SK-N-SH (cell line): ENCODE measurements at places on chromosomes 12 and 14. TPM values are rescaled to one million over a fixed set of nuclear protein-coding genes. Genes with fewer than 3 reads are reported as not detected.
A peak's percentile ranks its signal among the peaks of the same experiment; 100 is the strongest.

DNA sequence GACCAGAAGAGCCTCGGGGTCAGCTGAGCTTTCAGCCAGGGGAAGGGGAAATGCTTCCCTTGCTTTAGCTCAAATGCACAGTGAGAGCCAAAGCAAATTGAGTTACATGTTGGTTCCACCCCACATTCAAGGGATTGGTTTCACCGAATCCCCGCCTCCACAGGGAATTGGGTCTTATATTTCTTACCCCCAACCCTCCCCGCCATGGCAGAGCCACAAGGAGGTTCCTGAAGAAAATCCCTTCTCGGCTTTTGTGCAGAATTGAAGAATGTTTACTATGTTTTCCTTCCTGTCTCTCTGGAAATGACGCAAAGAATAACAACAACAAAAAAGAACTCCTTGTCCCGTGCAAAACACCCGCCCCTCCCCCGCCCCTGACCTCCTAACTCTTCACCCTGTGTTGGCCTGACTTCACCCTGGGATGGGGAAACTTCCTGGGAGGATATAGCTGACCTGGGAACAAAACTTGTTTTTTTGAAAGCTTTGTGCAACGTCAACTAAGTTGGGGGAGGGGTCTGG is 21.9 kb upstream of the CIPC start:
- H3K36me3 ChIP-seq: no peaks in the 10 kb centered on the region
- H3K27ac ChIP-seq: no peak overlapping the region
- no peak for DNase-seq
- H3K4me3 ChIP-seq: no peak overlapping the region
- H3K4me1 ChIP-seq: no peaks in the 10 kb centered on the region

GRCh38 chr12:49364989-49365388 is 2.3 kb upstream of the SPATS2 start:
- no peaks in the 10 kb centered on the region for H3K27me3 ChIP-seq
- no peak for DNase-seq
- peaks cover 3% of the 10 kb centered on the region; the same call in 1 of the 2 replicates for H3K4me1 ChIP-seq
- H3K4me3 ChIP-seq: no peak overlapping the region
- H3K36me3 ChIP-seq: no peaks in the 10 kb centered on the region

GRCh38 chr14:101362529-101363260 is 198.6 kb upstream of the DIO3 start:
- H3K36me3 ChIP-seq: no peaks in the 10 kb centered on the region
- H3K27me3 ChIP-seq: no peaks in the 10 kb centered on the region
- no peak overlapping the region for H3K4me3 ChIP-seq
- no peak for DNase-seq

DNA sequence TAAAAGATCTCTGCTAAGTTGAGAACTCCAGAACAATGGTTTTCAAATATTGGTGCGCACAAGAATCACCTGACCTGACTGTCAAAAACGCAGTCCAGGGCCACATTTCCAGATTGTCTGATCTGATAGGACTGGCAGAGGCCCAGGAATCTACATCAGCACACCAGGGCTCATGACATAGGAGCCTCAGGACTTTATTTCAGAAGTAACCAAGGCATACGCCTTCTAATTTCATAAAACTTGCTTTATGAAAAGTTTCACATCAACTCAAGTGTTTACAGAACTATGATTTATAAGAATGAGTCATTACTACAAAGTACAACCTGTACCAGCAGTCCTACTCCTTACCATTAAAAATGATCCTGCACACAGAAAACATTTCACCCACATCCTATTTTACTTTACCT is 47.7 kb upstream of the PTPRO start:
- peaks cover 21% of the 10 kb centered on the region for H3K4me1 ChIP-seq
- H3K36me3 ChIP-seq: no peaks in the 10 kb centered on the region
- H3K27me3 ChIP-seq: no peaks in the 10 kb centered on the region
- H3K27ac ChIP-seq: no peak overlapping the region
- H3K4me3 ChIP-seq: no peak overlapping the region
- peak; percentile 23 for DNase-seq

DNA sequence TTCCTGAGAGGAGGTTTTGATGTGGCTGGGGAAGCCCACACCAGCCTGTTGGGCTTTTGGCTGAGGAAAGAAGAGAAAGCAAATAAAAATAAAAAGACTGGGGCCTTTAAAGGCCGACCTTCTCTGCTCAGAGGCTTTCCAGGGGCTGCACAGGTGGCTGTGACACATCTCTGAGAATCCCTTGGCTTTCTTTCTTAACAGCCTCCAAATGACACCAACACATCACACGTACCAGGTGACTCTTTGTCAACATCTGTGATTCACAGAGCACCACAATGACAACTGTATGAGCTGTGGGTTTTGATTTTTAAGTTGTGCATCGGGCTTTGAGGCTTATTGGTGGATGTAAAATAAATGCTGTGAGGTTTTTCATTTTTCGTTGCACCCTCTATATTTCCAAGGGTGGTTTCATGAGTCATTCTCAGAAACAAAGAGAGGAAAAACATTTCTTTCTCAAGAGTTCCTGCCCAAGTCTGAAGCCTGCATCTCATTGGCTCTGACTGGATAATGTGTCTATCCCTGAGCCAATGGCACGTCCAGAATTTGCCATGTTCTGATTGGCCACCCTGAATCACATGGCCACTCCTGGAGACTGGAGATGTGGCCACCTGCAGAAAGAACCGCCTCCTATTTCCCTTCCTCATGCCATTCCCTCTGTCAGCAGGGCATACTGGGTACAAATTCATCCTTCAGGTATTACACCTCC is 349.0 kb downstream of the GLT1D1 start:
- no peak overlapping the region for H3K27ac ChIP-seq
- no peaks in the 10 kb centered on the region for H3K36me3 ChIP-seq
- no peak for DNase-seq
- no peaks in the 10 kb centered on the region for H3K27me3 ChIP-seq
- H3K4me1 ChIP-seq: no peaks in the 10 kb centered on the region
- H3K4me3 ChIP-seq: no peak overlapping the region

GRCh38 chr12:126163984-126164383 is 1098.7 kb downstream of the AACS start:
- H3K4me1 ChIP-seq: no peaks in the 10 kb centered on the region
- no peaks in the 10 kb centered on the region for H3K27me3 ChIP-seq
- no peak for DNase-seq

- H3K36me3 ChIP-seq: no peaks in the 10 kb centered on the region
- H3K27ac ChIP-seq: no peak overlapping the region
- DNase-seq: no peak
- H3K4me3 ChIP-seq: no peak overlapping the region
- no peaks in the 10 kb centered on the region for H3K4me1 ChIP-seq
- H3K27me3 ChIP-seq: no peaks in the 10 kb centered on the region
These were observed 17.5 kb upstream of the ERGIC2 start for GRCh38 chr12:29398495-29398894.

DNA sequence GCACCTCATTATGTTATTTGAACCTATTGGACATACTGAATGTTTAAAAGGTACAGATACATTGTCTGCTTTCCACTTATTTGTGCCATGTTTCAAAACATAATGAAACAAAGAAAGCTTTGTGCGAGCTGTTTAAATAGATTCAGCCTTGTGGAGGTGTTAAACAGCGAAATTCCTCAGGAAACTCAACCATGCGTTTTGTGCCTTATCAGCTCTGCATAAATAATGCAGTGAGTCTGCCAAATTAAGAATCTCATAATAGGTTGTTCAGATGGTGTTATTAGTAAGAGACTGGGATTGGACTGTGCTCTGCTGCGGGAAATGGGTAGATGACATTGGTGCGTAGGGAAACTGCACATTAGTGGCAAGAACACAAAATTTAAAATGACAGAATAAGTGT is 163.7 kb upstream of the CLEC14A start:
- no peak overlapping the region for H3K4me3 ChIP-seq
- no peaks in the 10 kb centered on the region for H3K4me1 ChIP-seq
- DNase-seq: no peak
- H3K27me3 ChIP-seq: no peaks in the 10 kb centered on the region

- no peak overlapping the region for H3K27ac ChIP-seq
- H3K4me3 ChIP-seq: no peak overlapping the region
- H3K27me3 ChIP-seq: no peaks in the 10 kb centered on the region
These were observed 140.3 kb upstream of the NUDT4 start for GRCh38 chr12:93237235-93237915.

GRCh38 chr12:31600252-31600651 is 9.3 kb upstream of the DENND5B start:
- DNase-seq: no peak
- no peaks in the 10 kb centered on the region; the same call in 1 of the 2 replicates for H3K4me1 ChIP-seq
- no peak overlapping the region for H3K27ac ChIP-seq
- H3K4me3 ChIP-seq: no peak overlapping the region
- H3K27me3 ChIP-seq: no peaks in the 10 kb centered on the region
- H3K36me3 ChIP-seq: peaks cover 6% of the 10 kb centered on the region

DNA sequence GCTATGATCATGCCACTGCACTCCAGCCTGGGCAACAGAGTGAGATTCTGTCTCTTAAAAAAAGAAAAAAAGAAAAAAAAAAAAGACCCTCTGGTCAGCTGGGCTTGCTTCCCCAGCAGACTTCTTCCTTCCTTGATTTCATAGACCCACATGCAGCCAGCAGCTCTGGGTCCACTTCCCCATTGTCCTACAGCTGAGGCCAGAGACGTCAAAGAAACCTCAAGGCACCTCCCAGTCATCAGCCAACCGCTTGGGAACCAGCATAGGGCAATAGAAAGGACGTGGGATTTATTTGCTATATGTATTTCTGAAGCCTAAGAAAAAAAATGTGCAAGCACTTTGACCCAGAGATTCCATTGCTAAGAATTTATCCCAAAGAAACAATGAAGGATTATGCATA is 35.4 kb upstream of the SPPL3 start:
- no peak for DNase-seq
- no peaks in the 10 kb centered on the region for H3K4me1 ChIP-seq
- H3K27me3 ChIP-seq: no peaks in the 10 kb centered on the region; the same call in 1 of the 2 replicates
- H3K36me3 ChIP-seq: no peaks in the 10 kb centered on the region
- no peak overlapping the region for H3K27ac ChIP-seq

Gene MEG3
- polyA plus RNA-seq: not detected in 2 replicates

Gene CFL2
- 48.1 and 60.9 TPM in 2 replicates for polyA plus RNA-seq

Gene GCN1
- polyA plus RNA-seq: 41.2 and 54.4 TPM in 2 replicates

Gene ALG10B
- polyA plus RNA-seq: 2.6 and 3.5 TPM in 2 replicates

Gene SENP1
- polyA plus RNA-seq: 5.6 and 8.4 TPM in 2 replicates

Gene HHIPL1
- polyA plus RNA-seq: 0.02 TPM in 2 replicates

Gene ASCL1
- polyA plus RNA-seq: 0.21 and 0.28 TPM in 2 replicates

Gene SLC16A7
- polyA plus RNA-seq: not detected in 2 replicates
